ENCODE measurements at places on chromosomes 3 and 15.
A peak's percentile ranks its signal among the peaks of the same experiment; 100 is the strongest.

DNA sequence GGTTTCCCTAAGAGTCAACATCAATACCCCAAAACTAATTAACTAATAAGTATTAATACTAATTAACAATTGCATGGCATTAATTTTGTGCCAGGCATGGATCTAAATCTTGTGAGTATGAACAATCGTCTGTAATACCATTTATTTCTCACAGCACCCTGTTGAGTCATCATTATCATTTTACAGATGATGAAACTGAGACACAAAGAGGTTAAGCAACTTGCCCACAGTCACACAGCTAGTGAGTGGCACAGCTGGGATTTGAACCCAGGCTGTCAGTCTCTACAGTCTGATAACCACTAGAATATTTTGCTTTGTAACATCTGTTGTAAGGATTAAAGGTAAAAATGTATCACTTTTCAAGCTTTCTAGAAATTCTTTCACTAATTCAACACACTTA lies 423.4 kb upstream of the WNT5A start:
- no peaks in the 10 kb centered on the region for H3K36me3 ChIP-seq
- H3K27me3 ChIP-seq, result no peaks in the 10 kb centered on the region
- no peak overlapping the region for H3K4me3 ChIP-seq

DNA sequence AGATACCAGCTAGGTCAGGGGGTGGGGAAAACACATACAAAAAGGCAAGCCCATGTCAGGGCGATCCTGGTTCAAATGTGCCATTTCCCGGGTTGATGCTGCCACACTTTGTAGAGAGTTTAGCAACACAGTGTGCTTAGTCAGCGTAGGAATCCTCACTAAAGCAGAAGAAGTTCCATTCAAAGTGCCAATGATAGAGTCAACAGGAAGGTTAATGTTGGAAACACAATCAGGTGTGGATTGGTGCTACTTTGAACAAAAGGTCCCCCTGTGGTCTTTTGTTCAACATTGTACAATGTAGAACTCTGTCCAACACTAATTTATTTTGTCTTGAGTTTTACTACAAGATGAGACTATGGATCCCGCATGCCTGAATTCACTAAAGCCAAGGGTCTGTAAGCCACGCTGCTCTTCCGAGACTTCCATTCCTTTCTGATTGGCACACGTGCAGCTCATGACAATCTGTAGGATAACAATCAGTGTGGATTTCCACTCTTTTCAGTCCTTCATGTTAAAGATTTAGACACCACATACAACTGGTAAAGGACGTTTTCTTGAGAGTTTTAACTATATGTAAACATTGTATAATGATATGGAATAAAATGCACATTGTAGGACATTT lies 28.9 kb downstream of the TPM1 start:
- no peaks in the 10 kb centered on the region for H3K27me3 ChIP-seq
- no peaks in the 10 kb centered on the region for H3K36me3 ChIP-seq
- no peak overlapping the region for H3K4me3 ChIP-seq
- peak overlapping the region; percentile 52 for H3K27ac ChIP-seq

GRCh38 chr3:32484436-32484835 lies 18.2 kb downstream of the CMTM6 start:
- H3K4me3 ChIP-seq, result no peak overlapping the region
- no peaks in the 10 kb centered on the region for H3K36me3 ChIP-seq
- DNase-seq, result no peak
- H3K4me1 ChIP-seq, result no peaks in the 10 kb centered on the region
- H3K27ac ChIP-seq, result no peak overlapping the region

DNA sequence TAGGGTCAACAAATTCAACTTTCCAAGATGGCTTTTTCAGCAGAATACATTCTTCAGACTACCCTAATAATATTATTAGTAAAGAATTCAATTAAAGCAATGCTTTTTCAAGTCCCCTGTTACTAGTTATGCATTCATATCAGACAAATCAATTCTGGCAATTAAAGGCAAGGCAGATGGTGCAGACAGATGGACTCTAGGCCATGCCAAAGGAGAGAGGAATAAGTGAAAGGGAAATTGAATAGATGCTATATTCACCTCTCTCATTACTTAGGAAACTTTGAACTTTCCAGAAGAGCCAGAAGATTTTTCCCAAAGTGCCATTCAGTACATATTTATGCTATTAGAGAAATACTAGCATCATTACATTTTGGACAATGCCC lies 487.7 kb upstream of the RASGRP1 start:
- no peak overlapping the region for H3K4me3 ChIP-seq
- no peak for DNase-seq
- no peak overlapping the region for H3K27ac ChIP-seq
- H3K4me1 ChIP-seq, result no peaks in the 10 kb centered on the region
- H3K36me3 ChIP-seq, result no peaks in the 10 kb centered on the region
- no peaks in the 10 kb centered on the region for H3K27me3 ChIP-seq

GRCh38 chr3:44235604-44236484 lies 5.8 kb upstream of the TOPAZ1 start:
- no peaks in the 10 kb centered on the region for H3K4me1 ChIP-seq
- H3K4me3 ChIP-seq, result no peak overlapping the region
- no peaks in the 10 kb centered on the region for H3K27me3 ChIP-seq
- peak; percentile 31 for DNase-seq

DNA sequence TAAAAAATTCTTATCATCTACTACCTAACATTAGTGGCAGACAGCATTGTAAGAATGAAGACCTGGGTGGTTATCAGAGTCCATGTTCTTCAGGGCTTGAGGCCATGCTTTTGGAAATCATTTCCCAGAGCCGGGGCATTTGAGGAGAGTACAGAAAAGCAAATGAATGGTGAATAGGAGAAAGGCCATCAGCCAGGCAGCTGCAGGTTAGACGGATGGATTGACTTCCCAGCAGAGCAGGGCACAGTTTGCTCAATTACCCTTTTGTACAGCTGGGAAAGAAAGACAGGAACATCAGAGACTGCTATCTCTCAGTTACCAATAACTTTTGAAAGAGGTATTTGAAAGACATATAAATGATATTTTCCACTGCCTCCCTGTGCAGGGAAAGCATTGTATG lies 135.6 kb downstream of the ALCAM start:
- DNase-seq, result no peak
- H3K27me3 ChIP-seq, result no peaks in the 10 kb centered on the region
- no peaks in the 10 kb centered on the region for H3K4me1 ChIP-seq
- no peak overlapping the region for H3K4me3 ChIP-seq
- no peak overlapping the region for H3K27ac ChIP-seq
- no peaks in the 10 kb centered on the region for H3K36me3 ChIP-seq

DNA sequence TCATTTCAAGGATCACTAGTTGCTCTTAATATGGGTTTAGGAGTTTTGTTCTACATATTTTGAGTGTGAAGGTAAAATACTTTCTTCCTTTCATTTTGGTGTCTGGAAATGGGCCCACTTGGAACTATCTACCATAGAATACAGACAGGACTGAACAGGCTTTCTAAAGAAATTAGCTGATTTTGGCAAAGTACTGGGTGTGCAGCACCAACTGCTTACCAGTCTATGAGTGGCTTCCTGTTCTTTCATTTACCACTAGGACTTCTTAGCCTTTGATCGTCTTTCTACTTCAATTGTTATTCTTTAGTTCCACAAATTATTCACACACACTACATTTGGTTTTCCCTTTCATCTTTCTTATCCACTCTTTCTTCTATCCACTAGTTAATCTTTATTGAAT lies 1196.3 kb downstream of the ROBO1 start:
- H3K4me1 ChIP-seq, result no peaks in the 10 kb centered on the region
- DNase-seq, result no peak
- no peak overlapping the region for H3K27ac ChIP-seq
- H3K36me3 ChIP-seq, result no peaks in the 10 kb centered on the region

DNA sequence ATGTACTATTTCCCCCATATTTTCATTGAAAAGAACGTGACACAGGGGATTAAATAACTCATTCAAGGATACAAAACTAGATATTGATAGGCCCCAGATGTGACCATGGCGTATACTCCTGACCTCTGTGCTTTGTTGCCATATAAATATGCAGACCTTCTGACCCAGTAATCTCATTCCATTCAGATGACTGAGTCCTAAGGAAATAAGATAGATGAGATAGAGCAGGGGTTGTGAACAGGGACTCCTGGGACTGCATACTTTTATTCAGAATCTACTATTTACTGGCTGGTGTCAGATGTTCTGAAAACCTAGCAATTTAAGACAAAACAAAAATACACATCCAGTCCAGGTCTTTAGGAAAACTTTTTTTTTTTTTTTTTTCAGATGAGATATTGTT lies 139.2 kb upstream of the MANF start:
- no peak overlapping the region for H3K4me3 ChIP-seq
- H3K36me3 ChIP-seq, result no peaks in the 10 kb centered on the region
- H3K27me3 ChIP-seq, result no peaks in the 10 kb centered on the region
- H3K27ac ChIP-seq, result no peak overlapping the region
- DNase-seq, result no peak

DNA sequence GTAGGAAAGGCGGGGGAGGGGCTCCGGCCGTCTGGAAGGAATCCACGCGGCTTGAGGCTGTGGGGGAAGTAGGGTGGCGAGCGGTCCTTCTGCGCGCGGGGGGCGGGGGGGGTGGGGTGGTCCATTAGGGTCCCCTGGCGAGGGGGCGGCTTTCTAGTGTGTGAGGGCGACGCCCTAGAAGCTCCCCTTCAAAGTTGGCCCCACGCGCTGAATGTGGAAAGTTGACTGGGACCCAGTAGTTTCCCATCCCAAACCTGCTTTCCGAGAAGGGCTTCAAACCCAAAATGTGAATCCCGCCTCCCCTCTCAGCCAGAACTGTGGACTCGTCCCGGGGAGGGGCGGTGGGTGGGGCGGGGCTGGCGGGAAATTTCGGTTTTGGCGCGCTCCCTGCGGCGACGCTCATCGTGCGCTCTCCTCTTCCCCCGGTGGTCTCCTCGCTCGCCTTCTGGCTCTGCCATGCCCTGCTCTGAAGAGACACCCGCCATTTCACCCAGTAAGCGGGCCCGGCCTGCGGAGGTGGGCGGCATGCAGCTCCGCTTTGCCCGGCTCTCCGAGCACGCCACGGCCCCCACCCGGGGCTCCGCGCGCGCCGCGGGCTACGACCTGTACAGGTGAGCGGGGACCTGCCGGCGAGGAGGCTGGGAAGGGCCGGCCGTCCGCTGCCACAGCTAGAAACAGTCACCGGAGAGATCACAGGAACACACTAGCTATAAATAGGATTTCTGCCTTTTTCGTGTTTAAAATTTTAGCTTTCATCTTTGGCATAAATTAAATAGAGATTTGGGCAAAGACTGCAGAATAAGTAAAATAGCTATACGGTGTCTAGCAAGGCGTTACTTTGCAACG lies 790 bp downstream of the DUT start:
- no peaks in the 10 kb centered on the region for H3K27me3 ChIP-seq
- peak overlapping the region; percentile 99 for H3K27ac ChIP-seq
- peak overlapping the region; percentile 72 for H3K4me3 ChIP-seq
- peaks cover 7% of the 10 kb centered on the region for H3K4me1 ChIP-seq
- H3K36me3 ChIP-seq, result no peaks in the 10 kb centered on the region
- peak; percentile 76 for DNase-seq

GRCh38 chr15:101136381-101137268 lies 115.2 kb downstream of the CHSY1 start:
- no peak overlapping the region for H3K4me3 ChIP-seq
- H3K27ac ChIP-seq, result no peak overlapping the region
- no peak for DNase-seq
- H3K36me3 ChIP-seq, result no peaks in the 10 kb centered on the region

- H3K4me1 ChIP-seq, result no peaks in the 10 kb centered on the region
- no peak for DNase-seq
- no peaks in the 10 kb centered on the region for H3K36me3 ChIP-seq
- H3K4me3 ChIP-seq, result no peak overlapping the region
- no peaks in the 10 kb centered on the region for H3K27me3 ChIP-seq
- no peak overlapping the region for H3K27ac ChIP-seq
Observed at GRCh38 chr3:67244130-67244529, 246.0 kb downstream of the KBTBD8 start.

DNA sequence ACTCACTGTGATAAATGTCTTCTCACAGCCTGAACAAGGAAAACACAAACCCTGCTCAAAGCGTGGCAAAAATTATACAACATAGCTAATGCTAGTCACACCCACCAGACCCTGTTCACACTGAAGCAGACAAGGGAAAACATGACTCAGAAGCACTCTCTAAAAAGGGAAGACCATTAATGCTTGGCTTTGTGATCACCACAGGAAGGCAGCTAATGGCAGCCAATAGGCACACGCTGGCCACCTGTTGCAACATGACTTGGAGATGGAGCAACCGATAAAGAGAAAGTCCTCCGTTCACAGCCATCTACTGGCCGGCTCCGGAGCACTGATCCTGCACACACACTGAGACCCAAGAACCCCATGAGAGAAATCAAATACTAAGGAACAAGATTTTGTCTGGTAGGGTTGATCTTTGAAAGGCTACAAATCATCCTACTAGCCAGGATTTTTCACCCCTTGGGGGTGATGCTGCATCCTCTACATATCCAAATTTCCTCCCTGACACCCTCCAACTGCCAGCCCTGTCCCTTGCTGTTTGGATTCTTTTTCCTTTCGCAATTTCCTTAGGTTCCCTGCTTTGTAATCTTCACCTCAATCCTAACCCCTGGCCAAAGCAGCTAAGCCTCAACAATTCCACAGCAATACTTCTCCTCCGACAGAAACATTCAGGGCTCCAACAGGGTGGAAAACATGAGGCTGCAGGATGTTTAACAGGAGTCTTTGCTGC lies 3.2 kb downstream of the ZXDC start:
- H3K27me3 ChIP-seq, result no peaks in the 10 kb centered on the region
- peak; percentile 55 for DNase-seq
- H3K4me1 ChIP-seq, result peaks cover 21% of the 10 kb centered on the region
- H3K36me3 ChIP-seq, result no peaks in the 10 kb centered on the region
- peak overlapping the region; percentile 91 for H3K4me3 ChIP-seq
- no peak overlapping the region for H3K27ac ChIP-seq

DNA sequence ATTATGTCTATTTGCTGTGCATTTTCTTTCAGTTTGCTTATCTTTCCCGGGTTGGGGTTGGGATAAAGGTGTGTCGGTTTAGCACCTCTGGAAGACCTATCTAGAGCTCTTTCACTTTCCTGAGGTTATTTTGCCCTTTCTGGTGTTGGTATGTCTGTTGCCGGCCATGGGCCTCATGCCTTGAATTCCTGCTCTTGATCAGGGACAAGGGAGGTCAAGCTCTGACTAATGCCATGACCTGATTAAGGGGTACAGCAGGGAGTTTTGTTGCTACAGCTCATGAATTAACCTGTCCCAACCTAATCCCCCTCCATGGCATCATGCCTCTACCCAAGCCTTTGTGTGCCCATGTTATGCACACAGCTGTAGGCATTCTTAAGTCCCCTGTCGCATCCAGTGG lies 70.5 kb upstream of the GOLGA6B start:
- no peaks in the 10 kb centered on the region for H3K27me3 ChIP-seq
- no peak overlapping the region for H3K4me3 ChIP-seq
- H3K4me1 ChIP-seq, result no peaks in the 10 kb centered on the region
- no peak overlapping the region for H3K27ac ChIP-seq
- no peaks in the 10 kb centered on the region for H3K36me3 ChIP-seq
- DNase-seq, result no peak

DNA sequence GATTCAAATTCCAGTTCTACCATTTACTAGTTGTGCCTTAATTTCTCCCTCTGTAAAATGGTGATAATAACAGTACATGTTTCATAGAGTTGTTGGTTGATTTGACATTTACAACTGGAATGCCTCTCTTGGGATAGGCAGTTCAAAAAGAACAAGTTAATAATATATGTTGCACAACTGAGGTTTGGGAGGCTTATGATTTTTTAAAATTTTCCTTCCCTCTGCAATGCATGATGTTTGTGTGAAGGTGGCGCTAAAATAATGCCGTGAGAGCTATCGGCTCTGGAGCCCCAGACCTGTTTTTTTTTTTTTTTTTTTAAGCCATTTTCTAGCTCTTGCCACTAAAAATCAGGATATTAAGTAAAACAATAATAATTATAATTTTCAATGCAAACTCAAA lies 18.6 kb downstream of the DNAJB11 start:
- no peaks in the 10 kb centered on the region for H3K27me3 ChIP-seq
- no peak for DNase-seq
- no peaks in the 10 kb centered on the region for H3K36me3 ChIP-seq
- no peak overlapping the region for H3K4me3 ChIP-seq
- H3K27ac ChIP-seq, result no peak overlapping the region

All from uterus (tissue), 4 donors.